ENCODE measurements at places on chromosomes 1 and 21.

DNA sequence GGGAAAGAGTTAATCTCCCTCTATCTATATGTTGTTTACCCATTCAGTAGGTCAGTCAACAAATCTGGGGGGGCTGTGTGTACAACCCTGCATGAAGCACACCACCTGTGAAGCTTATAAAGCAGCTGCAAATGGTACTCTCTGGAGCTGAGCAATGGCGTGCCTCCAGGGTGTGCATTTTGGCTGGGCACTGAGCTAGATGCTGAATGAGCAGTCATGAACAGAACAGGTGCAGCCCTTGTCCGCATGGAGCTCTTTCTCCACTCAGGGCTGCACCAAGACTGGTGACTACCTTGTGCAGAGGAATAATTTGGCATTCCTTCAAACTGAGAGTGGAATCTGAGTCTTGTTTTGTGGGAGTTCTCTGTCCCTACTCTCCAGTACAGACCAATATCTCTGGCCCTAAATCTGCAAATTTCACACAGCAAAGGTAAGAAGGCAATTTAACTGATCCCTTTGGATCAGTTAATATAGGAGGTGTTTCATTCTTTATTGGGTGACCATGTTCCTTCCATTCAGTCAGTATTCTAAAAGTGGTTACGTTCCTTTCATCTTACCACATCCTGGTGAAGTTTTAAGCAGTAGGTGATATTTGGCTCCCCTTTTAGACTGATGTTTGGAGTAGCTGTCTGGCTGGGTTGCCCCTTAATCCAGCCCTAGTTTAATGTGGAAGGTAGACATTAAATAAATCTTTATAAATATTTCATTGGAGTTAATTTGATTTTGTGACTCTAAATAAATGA is 76.0 kb downstream of the GPR88 start:
- no peak for DNase-seq

- DNase-seq: no peak
Observed at GRCh38 chr1:205436776-205437410, 15.0 kb upstream of the LEMD1 start.

- DNase-seq: peak; percentile 16
Observed at GRCh38 chr1:220219865-220220698, 52.2 kb downstream of the RAB3GAP2 start.

GRCh38 chr1:66644331-66644730 is 107.9 kb upstream of the DYNLT5 start:
- DNase-seq: no peak

GRCh38 chr1:218686258-218686657 is 341.1 kb downstream of the TGFB2 start:
- no peak for DNase-seq

- no peak for DNase-seq
Observed at GRCh38 chr1:12692967-12693782, 22.7 kb upstream of the AADACL3 start.

- no peak for DNase-seq
Observed at GRCh38 chr1:161810780-161811179, 44.7 kb downstream of the ATF6 start.

- DNase-seq: no peak
Observed at GRCh38 chr21:37153935-37154350, 80.9 kb downstream of the TTC3 start.

DNA sequence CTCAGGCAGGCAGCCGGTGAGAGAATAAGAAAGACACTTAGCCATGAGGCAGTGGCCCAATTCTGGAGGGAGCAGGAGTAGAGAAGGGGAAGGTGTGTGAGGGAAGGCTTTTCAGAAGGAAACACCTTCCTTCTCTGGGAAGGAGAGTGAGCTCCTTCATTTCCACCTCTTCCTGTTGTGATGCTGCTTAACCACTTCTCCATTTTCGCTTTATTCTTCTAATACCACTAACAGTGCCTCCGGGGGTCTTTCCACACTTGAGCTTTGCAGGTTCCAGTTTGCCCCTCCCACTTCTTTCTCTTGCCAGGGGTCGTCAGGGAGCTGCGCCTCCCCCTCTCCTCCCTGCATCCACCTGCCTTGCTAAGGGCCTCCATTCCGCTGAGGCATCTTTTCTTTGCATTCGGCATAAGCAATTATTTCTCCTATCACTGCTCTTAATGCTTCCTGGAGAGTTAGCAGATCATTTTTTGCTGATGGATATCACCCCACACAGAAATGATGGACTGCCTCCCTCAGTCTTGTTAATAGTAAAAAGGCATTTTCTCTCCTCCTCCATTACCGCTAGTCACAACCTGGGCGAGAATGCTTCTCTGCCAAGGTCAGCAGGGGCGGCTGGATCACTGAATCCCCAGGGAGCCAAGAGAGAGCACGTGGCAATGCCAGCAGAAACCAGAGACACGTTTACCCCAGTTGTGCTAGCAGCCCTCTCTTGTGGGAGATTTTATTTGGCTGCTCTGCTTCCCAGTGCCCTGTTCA is 74.8 kb downstream of the ELAVL4 start:
- DNase-seq: no peak

DNA sequence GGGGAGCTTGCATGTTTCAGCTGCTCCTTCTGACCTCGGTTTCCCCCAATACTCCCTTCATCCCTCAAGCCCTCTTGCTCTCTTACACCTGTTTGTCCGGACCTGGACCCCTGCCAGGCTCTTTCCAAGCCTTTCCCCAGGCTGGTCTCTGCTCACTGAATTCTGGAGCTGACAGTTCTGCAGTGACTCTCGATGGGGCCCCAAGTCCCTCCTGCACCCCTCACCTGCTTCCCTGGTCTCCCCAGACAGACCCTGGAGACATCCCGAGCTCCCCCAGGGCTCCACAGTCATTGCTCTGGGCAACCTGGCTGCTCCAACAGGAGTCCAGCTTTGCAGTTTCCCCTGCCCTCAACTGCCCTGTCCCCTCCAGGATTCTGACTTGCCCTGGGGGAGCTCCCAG is 198.6 kb downstream of the GRIK3 start:
- DNase-seq: no peak

DNA sequence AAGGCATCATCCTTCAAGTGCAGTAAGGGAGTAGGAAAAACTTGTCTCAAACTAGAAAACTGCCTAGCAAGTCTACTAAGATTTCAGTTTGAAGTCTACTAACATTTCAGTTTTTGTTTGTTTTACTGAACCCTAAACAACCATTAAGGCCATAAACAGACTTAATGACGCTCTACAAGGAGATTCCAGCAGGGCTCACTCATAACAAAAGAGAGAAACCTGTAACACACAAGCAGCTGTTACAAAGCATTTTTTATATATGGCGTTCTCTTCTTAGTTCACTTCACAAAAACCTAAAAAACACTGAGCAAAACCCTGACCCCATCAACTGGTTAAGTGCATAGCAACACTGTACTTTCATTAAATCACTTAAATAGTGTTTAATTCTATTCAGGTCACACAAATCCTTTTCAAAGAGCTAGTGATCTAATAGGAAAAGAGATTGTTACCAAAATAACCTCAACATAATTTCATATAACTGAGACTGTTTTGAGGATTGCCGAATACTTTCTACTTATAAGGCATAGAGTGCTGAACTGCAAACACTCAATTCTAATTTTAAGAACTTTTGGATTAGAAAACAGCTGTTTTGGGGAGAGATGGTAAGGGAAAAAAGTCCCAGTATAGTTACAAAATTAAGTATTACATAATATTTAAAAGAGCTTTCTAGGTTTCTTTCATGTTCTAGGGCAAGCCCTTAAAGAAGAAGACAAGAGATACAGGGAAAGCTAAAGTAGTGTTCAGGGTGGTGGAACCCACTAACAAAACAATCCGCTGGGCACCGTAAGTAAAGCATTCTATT is 1.4 kb downstream of the B3GALNT2 start:
- DNase-seq: no peak

GRCh38 chr1:149899460-149900284 is at the start of gene BOLA1:
BOLA1 (plus strand) TSS chr1:149899568; CDS start chr1:149900060, 492 bp downstream.
- DNase-seq: peak; percentile 81

DNA sequence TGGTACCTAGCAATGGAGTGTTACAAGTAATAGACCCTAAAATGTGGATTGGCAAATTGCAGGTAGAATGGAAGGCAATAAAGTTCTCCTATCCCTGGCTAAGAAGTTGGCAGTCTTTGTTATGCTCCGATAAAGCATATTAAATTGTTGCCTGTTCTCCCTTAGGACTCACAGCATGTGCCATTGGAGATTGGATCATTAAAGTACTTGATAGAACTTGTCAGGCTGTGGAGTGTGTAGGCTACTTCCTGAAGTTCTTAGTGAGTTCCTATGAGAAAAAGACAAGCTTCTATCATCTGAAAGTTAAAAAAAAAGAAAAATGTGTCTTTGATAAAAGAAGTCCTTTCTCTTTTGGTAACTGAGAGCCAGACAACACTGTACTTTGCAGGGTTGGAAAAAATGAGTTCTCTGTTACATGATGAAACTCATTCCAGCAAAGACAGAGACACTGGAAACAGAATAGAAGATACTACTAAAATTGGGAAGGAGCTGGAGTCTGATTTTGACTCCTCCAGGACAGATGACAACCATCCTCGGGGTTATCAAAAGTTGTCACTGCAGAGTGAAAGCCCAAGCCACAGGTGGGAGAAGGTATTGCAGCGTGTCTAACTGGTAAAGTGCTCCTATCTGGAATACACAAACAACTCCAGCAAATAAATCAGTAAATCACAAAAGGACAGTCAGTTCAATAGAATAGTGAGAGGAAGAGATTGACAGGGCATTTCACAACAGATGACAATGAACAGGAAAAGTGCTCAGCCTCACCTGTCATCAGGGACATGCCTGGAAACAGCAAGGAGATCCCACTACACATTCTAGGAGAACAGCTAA is 87.5 kb upstream of the WDR26 start:
- no peak for DNase-seq

GRCh38 chr1:225691377-225691776 is 38.5 kb upstream of the ENAH start:
- DNase-seq: no peak

- no peak for DNase-seq
Observed at GRCh38 chr1:66137235-66137634, 344.5 kb downstream of the PDE4B start.

DNA sequence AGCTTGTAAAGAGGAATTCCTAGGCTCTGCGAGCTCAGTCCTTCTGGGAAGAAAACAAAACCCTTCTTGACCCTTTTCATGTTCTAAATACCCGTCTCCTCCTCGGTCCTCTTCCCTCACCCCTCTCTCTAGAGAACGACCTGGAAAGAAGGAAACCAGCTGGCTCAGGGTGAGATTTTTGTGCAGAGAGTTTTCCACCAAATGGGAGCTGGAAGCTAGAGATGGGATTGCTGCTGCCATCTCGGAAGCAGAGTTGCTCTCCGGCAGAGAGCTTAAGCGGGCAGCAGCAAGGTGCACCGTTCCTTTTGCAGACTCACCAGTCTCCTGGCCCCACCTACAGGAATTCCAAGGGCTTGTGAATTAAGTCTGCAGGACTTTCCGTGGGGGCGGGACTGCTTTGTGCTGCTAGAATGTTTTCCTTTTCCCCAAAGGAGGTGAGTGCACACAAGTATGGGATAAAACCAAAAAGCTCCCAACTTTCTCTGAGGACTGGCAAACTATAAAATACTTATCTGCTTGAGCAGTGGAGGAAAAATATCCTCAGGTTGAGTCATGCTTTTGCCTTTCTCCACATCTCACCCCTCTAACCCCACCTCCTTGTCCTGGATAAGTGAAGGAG is 29.1 kb upstream of the KIAA0040 start:
- DNase-seq: no peak

DNA sequence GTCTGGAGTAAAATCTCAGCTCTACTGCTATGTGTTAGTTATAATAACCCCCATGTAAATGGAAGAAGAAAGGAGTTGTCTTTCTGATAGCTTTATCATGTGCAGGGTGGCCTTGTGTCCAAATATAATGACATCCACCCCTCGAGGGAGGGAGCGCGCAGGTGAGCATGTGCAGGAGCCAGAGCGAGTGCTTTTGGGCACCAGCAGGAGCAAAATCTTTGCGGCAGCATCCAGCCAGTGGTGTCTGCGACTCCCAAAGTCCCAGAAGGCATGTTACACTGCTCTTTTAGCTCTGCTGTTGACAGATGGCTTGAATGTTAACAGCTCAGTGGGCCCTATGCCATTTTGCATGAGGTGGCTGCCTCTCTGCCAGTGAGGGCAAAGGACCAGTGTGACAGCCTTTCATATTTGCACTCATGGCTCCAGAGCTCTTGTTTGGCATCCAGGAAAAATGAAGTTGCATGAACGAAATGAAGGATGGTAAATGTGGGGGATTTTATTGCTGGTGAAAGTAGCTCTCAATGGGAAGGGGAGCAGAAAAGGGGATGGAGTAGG is 146.7 kb downstream of the HMCN1 start:
- DNase-seq: no peak

DNA sequence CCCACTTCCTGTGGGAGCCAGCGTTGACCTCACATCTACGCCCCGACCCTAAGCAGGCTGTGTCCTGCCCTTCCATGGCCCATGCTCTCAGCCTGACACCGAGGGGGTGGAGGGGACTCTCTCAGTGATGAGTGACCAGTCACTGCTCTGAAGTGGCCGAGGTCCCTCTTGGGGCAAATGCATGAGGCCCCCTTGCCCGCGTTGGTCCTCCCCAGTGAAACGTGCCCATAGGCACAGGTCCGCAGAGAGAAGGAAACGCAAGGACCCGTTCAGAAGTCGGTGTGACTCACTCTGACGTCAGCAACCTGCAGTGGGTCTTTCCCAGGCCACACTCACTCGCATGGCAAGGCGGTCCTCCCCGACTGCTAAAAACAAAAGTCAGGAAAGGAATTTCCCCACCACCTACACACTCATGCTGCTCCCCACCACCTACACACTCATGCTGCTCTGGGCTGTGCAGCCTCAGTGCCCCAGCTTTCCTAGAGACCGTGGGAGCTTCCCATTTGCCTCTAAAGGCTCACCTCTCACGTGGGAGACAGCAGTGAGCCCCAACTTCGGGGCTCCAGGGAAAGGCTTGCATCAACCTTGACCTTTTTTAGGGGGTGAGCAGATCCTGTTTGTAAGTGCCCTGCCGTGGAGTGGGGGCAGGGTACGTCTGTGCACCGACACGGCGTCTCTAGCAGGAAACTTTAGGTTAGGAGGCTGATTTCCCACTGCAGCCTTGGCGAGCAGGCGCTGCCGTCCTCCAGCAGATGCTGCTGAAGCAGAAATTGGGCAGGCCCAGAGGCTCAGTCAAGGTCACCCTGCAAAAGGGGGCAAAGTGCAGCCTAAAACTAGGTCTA is 11.4 kb downstream of the UBASH3A start:
- DNase-seq: peak; percentile 88
